Subcutaneous adipose tissue (tissue), 4 donors: ENCODE measurements at places on chromosomes 1 and 21. TPM values are rescaled to one million over a fixed set of nuclear protein-coding genes. Genes with fewer than 3 reads are reported as not detected.

The AIRE gene
- total RNA-seq = not detected

The ZC3H11A gene
- 123 TPM for total RNA-seq

The FCRL4 gene
- not detected for total RNA-seq

The OXCT2 gene
- total RNA-seq = 1.1 TPM

The NUDT4B gene
- 20.6 TPM for total RNA-seq

The SEMA4A gene
- total RNA-seq = 3.4 TPM

The INSRR gene
- not detected for total RNA-seq

The MANEAL gene
- total RNA-seq = 1.1 TPM

The FRRS1 gene
- total RNA-seq = 10.8 TPM
